ENCODE measurements at places on chromosomes 1 and 21.

DNA sequence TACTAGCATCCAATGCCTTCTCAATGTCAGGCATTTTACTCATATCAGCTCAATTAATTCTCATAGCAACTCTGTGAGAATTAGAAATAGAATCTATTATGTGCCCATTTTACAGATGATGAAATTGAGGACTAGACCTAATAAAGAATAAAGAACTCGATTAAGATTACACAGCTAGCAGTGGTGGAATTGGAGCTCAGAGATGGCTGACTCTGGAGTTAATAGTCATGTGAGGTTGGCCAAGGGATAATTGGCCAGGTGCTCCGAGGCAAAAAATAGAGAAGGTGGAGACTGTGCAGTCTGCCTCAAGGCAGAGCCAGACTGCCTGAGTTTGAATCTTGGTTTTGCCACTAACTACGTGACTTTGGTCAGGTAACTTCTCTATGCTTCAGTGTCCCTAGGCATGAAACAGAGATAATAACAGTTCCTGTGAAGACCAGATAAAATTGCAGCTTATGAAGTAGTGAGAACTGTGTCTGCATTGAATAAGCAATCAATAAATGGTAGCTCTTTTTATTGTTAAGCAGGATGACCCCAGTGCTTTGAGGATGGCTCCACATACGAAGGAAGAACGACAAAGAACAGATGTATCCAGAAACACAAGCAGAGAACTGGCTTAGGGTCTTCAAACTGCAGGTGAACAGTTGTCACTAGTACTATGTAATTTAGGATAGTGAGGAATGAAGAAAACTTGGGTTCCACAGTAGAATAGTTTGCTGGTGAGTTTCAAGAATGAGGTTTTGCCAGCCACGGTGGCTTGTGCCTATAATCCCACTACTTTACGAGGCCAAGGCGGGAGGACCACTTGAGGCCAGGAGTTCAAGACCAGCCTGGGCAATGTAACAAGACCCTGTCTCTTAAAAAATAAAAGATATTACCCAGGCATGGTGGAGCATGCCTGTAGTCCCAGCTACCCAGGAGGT is 6.9 kb upstream of the CCSAP start:
- DNase-seq: no peak

- no peak for DNase-seq
Observed at GRCh38 chr1:17544776-17545350, 5.4 kb downstream of the ARHGEF10L start.

DNA sequence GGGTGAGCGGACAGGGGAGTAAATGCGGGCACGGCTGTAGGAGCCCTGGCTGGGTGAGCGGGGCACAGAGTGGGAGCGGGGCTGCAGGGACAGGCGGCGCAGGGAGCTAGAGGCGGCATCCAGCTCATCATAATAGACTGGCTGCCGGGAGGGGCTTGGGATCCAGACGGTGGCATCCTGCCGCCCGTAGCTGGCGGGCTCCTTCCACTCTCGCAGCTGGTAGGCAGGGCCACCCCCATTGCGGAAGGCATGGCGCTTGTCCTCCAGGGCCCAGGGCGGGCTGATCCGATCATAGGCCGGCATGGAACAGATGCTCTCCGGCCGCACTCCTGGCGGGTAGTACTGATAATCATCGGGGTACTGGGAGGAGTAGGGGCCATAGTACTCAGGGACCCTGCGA is 43.7 kb upstream of the GOLT1A start:
- DNase-seq: no peak

DNA sequence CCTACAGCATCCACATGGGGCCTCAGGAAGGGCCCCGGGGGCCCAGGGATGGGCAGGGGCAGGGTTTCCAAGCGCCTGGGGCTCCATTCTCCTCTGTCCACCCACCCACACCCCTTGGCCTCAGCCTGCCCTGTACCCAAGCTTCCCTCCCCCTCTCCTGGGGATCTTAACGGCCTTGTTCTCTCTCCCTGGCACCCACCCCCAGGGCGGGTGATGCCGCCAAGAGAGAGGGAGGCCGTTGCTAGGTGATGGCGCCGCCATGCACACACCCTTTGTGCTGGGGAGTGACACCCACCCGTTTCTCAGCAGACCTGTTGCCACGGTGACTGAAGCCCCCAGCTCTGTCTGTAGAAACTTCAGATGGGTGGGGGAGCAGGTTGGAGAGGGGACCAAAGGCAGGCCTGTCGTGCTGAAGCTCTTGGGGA is 7.6 kb downstream of the GPR37L1 start:
- no peak for DNase-seq

GRCh38 chr1:204232526-204232925 is 18.7 kb upstream of the GOLT1A start:
- no peak for DNase-seq

DNA sequence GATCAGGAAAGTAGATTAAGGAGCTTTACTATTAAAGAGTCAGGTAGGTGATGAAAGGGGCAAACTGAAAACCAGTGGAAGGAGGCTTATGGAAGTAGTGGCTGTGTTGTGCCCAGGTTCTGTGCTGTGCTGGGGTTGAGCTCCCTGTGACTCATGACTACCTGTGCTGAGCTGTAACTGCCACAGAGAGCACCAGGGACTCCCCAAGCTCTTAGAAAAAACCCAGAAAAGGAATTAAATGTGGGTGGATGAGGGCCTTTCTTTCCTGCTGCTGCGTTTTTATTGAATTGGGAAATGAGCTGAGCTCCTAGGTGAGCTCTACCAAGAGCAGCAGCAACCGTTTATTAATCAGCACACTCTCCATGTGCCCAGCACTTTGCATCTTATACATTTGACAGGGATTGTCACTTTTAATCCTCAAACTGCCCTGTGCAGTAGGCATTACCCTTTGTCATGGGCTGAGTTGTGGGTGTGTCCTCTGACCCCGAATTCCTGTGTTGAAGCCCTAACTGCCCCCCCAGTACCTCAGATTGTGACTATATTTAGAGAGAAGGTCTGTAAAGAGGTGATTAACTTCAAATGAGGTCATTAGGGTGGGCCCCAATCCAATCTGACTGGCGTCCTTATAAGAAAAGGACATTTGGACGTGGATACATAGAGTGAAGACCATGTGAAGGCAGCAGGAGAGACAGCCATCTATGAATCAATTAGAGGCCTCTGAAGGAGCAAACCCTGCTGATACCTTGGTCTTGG is 65.4 kb downstream of the AK4 start:
- no peak for DNase-seq

DNA sequence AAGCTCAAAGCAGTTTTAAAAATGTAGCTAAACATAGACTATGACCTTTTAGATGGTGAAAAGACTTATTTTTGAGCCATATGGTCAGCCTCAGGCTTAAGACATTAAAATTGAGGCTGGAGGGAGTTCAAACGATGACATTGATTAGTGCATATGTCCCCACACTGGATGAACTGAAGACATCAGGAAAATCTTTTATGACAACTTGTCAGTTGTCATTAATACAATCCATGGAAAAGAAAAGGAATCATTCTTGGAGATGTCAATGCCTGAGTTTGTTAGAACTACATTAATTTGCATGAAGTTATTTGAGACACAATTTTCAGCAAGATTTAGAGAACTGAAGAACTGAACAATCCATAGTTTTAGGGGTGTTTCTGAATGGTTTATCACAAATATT is 349.9 kb downstream of the COL11A1 start:
- no peak for DNase-seq

GRCh38 chr1:156424806-156425432 is 55.9 kb downstream of the RHBG start:
- DNase-seq: no peak

DNA sequence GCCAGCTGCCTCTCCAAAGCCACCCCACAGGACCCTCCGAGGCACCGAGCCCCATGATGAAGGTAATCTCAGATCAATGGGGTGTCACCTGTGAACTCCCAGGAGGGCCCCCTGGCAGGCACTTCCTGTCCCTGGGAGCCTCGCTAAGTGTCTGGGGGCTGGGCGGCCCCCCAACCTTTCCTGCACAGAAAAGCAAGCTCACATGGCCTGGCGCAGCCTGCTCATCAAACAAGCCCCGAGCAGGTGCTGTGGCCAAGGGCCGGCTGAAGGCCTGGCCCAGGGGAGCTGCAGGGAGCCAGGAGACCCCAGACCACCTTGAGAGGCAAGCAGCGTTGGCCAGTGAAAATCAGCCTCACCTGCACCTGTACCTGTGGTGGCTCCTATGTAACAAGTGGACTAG is 2.9 kb downstream of the RIPK4 start:
- DNase-seq: no peak

GRCh38 chr1:18932387-18932786 is 24.1 kb downstream of the IFFO2 start:
- DNase-seq: no peak

DNA sequence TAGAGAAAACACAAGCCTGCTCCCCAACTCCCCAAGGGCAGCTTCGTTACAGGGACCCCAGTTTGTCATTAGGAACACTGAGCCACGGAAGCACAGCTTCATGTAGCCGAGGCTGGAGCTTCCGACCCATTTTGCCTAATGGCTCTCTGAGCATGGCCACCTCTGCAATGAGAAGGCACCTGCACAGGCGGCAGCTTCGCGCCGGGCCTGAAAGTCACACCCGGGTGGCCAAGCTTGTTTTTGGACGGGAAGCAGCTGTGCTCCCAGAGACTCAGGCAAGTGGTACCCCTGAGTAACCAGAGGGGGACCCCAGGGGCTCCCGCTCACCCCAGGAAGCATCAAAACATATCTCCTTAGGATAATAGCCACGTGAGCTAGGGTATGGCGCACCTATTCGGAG is 80.9 kb downstream of the SLC66A1 start:
- DNase-seq: no peak

DNA sequence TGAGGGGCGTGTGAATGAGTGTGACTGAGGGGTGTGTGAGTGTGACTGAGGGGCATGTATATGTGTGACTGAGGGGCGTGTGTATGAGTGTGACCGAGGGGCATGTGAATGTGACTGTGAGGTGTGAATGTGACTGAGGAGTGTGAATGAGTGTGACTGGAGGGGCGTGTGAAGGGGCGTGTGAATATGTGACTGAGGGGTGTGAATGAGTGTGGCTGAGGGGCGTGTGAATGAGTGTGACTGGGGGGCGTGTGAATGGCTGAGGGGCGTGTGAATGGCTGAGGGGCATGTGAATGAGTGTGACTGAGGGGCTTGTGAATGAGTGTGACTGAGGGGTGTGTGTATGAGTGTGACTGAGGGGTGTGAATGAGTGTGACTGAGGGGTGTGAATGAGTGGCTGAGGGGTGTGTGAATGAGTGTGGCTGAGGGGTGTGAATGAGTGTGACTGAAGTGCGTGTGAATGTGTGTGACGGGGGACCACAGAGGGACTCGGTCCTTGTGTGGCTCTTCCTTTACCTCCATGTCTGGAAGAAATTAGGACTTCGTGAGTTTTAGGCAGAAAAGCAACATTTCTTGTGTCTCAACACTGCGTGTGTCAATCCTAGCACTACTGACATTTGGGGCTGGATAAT is 105.8 kb downstream of the GLIS1 start:
- DNase-seq: no peak

DNA sequence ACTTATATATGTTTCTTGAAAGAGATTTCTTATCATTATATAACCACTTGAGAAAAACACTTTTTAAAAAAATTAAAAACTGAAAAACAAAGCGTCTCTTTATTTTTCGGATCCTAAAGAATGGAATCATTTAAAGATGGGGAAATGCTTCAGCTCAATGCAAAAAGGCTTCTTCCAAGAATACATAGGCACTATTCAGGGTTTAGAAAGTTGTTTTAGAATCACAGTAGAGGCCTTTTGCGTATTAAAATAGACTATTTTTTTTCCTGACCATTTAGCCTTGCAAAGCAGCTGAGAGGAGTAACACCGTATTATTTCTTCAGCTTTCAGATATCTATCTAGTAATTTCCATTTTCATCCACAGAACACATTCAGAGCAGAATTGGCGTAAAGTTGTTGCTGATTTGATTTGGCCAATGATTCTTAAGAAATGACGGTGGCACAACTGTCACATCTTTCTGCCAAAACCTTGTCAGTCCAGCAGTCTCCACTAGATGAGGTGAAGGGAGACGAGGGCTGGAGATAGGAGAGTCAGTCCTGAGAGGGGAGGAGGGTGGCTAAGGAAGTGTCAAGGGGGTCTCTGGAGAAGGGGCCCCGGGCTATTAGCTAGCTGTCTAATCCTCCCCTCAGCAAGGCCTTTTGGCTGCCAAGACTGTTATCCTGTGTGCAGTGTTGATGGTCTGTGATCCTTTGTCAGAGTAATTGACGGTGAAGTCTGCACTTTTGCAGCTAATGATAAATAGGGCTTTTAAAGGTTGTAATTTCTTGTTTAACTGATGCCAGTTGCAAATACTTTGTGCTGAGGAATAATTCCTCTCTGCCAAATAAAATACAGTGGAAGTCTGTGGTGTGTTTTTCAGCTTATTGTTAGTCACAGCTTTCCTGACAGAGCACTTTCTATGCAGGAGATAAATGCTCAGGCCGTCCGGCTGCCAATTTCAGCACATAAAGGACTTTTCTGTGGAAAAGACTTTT is 34.7 kb downstream of the PRRX1 start:
- DNase-seq: no peak

- DNase-seq: no peak
Observed at GRCh38 chr1:155137154-155137949, 1.7 kb downstream of the SLC50A1 start.

GRCh38 chr1:154839691-154840090 is 30.4 kb downstream of the KCNN3 start:
- DNase-seq: no peak

GRCh38 chr1:911875-912739 is 11.6 kb upstream of the SAMD11 start:
- no peak for DNase-seq

GRCh38 chr1:22509815-22510214 is 53.5 kb upstream of the EPHA8 start:
- DNase-seq: no peak

- no peak for DNase-seq
Observed at GRCh38 chr1:11248169-11248568, 14.2 kb downstream of the MTOR start.

DNA sequence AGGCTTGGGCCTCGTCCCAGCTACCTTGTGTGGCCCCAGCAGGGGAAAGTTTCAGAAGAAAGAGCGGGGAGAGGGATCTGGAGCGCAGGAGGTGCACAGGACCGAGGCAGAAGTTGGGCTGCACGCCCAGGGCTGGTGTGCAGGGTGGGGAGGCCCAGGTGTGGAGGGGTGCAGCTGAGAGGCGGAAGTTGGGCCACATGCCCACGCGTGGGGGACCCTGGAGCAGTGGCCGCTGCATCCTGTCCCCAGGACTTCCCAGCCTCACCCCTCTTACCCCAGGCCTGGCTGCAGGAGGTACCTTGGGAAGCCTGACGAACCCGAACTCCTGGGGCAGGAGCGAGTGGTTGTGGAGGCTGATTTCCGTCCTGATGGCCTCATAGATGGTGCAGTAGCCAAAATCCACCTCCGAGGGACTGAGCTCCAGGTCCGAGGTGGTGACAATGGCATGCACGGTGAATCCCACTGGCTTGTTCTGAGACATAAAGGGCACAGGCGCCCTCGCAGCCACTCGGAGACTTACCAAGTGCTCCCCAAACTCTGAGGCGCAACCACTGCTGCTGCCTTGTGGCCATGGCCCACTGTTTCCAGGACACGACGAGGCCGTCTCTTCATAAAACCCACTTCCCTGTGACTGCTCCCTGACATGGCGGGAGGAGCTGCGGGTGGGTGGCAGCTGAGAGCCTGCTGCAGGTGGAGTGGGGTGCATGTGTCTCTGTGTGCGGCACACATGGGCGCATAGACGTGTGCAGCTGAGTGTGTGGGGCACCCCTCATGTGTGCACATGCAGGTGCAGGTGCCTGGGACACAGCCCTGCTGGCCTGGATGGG is 20.4 kb upstream of the TMEM52 start:
- DNase-seq: no peak

Measured in activated gamma-delta T cell (primary cell).